HEK293T (cell line): ENCODE measurements at places on chromosomes 1 and 21.
A peak's percentile ranks its signal among the peaks of the same experiment; 100 is the strongest.

GRCh38 chr1:25616987-25617624 is 515 bp downstream of the MAN1C1 start:
- DNase-seq: peak; percentile 21

GRCh38 chr21:30561264-30561895 is at the start of gene KRTAP19-7:
KRTAP19-7 (minus strand) TSS chr21:30561314; CDS start chr21:30561289, 25 bp downstream.
- DNase-seq: no peak

DNA sequence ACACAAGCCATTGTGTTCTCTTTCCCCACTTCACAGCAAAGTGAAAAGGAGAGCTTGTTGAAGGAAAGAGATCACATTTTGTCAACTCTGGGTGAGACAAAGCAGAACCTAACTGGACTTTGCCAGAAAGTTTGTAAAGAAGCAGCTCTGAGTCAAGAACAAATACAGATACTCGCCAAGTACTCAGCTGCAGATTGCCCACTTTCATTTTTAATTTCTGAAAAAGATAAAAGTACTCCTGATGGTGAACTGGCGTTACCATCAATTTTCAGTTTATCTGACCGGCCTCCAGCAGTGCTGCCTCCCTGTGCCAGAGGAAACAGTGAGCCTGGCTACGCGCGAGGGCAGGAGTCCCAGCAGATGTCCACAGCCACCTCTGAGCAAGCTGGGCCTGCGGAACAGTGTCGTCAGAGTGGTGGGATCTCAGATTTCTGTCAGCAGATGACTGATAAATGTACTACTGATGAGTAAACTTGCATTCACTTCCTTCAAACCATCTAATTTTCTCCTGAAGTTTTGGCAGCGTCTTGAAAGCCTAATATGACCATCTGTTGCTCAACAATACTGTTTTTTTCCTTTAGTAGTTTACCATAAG is 43.7 kb downstream of the BACH1 start:
- no peak for DNase-seq

DNA sequence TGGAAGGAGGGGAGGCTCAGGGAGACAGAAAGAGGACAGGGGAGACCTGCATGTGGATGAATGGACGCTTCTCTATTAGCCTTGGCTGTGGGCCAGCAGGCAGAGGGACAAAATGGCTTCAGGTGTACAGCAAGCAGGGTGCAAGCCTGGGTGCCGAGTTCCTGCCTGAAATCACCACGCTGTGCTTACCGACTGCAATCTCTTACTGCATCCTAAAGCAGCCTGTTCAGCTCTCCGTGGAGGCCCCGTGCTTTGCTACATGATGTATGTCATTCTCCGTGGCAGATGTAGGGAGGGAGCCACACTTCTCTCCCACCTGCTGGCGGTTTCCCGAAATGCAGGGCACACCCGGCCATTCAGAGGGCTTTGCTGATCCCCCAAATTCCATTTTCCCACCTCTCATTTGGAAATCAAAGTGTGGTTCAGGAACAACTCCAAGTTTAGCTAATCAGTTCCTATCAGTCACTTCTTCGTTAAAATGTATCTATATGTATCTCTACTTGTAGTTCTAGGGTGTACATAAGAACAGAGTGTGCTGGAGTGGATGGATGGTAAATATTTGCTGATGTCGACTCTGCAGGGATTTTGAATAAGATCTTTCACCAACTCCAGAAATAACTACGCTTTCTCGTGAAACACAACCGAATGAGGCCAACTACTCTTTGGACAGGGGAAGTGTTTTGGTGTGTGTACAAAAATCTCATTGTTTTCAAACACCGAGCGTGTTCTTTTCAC is 122.3 kb upstream of the BACE2 start:
- DNase-seq: peak; percentile 28

GRCh38 chr1:215888159-215888558 is 321.1 kb downstream of the KCTD3 start:
- no peak for DNase-seq

DNA sequence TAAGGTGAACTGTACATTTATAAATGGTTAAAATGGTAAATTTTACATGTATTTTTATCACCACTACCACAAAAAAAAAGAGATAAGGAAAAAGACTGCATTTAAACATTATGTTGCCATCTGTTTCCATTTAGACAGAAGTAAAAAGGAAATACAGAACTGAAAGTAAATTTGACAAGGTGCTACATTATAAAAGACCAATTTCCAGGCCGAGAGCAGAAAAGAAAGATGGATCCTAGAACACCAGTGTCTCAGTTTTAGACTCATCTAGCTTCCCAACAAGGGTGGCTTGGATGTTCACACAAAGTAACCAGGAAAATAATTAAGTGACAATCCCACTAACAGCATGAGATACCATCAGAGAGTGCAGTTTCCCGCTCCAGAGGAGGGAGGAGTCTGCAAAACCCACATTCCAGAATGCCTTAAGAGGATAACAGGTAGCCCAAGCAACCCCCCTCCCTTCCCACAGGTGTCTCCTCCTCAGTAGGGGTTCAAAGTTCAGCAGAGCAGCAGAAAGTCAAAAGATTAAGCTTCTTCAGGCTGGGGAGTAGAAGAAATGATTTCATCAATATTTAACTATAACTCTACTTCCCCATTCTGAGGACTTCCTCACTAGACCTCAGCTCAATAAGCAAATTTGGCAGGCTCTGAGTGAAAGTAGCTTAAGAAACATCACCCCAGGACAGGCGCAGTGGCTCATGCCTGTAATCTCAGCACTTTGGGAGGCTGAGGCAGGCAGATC is 11.8 kb downstream of the TPM3 start:
- DNase-seq: no peak

DNA sequence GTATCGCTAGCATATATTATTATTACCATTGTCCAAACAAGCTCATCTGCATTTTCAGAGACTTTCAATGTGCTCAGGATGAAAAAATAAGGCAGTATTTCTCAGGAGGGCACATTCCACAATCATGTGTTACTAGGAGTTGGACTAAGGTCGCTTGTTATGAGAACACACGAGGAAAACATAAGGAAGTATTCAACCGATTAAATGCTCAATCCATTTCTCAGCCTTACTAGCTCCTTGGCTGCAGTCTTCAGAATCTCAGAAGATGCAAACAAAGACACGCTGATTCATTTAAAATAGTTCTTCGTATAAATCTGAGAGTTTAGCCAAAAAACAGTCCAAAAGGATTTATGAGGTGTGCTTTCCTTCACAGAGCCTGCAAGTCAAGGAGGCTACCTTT is 82.0 kb upstream of the JAK1 start:
- no peak for DNase-seq

DNA sequence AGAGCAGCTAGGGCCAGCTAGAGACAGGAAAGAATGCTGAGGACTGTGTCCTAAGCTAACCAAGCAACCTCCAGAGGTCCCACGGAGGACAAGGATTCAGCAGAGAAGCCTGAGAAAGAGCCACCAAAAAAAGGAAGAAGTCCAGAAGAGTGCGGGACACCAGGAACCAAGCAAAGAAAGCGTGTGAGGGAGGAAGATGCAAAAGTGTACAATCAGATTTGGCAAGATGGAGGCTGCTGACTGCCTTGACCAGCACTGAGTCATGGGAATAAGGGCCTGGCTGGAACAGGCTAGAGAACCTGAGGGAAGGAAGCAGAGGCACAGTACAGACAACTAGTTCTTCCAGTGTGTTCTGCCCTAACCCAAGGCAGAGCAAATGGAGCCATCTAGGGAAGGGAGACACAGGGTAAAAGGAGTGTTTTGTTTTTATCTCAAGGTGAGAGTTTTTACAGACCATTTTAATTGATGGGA is 18.5 kb downstream of the TP53BP2 start:
- DNase-seq: no peak
